Naive thymus-derived CD4-positive, alpha-beta T cell (primary cell): ENCODE measurements at places on chromosomes 5 and 9.

- DNase-seq: no peak
Measured at GRCh38 chr5:75468593-75468992, 42.8 kb downstream of the CERT1 start.

GRCh38 chr5:173963867-173964441 lies 25.0 kb upstream of the C5orf47 start:
- DNase-seq: peak; percentile 72

DNA sequence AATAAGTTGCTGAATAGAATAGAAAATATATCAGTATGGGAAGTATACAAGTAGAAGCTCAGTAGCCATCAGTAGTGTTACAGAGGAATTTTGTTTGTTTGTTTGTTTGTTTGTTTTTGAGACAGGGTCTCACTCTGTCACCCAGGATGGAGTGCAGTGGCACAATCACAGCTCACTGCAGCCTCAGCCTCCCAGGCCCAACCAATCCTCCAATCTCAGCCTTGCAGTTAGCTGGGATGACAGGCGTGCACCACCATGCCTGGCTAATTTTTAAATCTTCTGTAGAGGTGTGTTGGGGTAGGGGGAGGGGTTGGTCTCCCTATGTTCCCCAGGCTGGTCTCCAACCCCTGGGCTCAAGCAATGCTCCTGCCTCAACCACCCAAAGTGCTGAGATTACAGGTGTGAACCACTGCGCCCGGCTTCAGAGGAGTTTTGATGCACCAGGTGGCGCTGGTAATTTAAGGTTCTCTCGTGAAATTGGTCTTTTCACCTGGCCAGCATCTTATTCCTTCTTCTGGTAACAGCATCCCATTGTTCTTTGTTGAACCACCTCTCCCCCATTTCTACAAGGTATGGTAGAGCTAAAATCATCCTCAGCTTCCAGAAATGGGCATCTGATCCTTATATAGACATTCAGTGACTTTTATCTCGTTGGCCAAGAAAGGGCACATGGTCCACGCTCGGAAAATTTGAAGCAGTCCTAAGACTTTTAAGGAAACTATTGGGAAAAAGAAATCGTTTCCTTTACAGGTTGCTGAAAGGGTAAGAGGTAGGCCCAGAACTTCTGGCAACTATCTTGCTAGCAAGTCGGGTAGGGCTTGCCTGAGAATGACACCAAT lies 157.1 kb downstream of the ARRDC3 start:
- peak; percentile 57 for DNase-seq

- no peak for DNase-seq
Measured at GRCh38 chr5:106525438-106525837, 1145.3 kb downstream of the EFNA5 start.

DNA sequence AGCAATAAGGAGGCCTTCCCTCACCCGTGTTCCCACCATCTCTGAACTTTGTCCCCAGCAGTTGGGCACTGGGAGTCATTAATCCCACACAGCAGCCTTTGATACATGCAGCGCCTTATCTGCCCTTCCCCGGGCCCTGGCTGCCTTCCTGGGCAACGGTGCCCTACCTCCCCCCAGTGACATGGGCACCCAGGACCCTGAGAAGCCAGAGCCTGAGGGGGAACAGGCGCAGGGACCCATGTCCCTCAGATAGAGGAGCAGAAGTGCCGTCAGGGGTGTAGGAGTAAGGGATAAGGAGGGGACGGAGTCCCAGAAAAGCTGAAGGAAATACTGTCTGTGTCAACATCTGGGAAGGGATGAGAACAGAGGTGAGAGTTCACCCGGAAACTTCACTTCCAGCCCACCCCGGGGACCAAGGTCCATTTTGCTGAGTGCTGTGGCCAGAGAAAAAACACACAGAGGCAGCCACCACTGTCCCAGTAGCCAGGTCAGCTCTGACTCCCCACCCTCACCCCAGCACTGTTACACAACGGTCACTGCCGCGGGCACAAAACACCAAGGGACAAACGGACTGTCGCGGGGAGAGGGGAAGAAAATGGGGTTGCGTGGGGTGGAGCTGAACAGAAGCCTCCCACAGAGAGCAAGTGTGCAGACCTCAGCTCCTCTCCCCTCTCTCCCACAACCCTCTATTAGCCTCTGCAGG lies 3.8 kb downstream of the PCDH1 start:
- no peak for DNase-seq

DNA sequence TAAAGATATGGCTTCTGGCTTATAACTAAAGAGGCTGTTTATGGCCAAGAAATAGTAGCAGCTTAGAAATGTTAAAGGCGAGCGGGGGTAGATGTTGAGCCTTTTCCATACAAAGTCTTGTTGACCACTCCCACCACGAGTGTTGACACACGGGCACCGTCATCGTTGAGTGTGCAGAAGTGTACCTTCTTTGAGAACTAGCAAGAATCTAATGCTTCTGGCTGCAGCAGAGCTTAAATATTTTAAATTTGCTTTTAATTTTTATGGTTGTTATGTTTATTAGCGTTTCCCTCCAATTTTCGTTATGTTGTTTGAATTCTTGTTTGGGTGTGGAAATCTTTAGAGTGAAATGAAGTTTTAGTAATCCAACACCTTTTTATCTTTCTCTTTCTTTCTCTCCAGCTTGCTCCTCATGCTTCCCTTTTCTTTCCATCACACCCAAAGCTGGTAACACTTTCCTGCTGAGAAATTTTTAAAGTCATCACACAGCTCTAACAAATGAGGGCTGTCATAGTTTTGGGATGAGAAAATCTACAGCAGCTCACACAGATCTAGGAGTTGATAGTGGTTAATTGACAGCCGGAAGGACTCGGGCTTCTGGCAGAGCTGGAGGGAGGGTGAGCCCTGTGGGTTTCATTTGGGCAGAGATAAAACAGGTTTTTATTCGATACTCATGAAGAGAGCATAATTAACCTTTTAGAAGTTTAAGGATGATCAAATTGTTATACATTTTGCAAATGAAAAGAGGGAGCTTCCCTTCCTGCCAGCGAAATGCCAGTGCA lies 120.1 kb upstream of the ZNF608 start:
- no peak for DNase-seq

- no peak for DNase-seq
Measured at GRCh38 chr9:99146574-99146973, 41.7 kb downstream of the TGFBR1 start.

- DNase-seq: no peak
Measured at GRCh38 chr9:27527702-27528075, 1.9 kb downstream of the MOB3B start.

- DNase-seq: no peak
Measured at GRCh38 chr5:132371603-132371994, 2.1 kb downstream of the SLC22A5 start.

DNA sequence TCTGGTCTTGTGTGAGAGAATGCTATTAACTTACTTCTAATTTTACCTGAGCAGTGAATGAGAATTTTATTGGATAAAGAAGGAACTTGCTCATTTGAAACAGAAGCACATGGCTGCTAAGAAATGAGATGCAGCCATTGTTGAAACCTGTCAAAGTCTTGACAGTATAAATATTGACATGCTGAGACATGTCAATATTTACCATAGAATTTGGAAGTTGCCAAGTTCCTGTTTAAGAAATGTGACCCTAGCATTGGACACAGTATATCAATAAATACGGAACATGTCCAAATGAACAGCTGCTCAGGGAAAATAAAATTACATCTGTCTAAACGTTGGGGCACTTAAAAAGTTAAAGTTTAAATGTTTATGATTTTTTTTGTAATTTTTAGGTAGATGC lies 7.8 kb downstream of the XRCC4 start:
- no peak for DNase-seq

GRCh38 chr5:28328681-28329080 lies 1290.3 kb upstream of the CDH9 start:
- no peak for DNase-seq

- no peak for DNase-seq
Measured at GRCh38 chr5:41508186-41508585, 2.2 kb downstream of the PLCXD3 start.

DNA sequence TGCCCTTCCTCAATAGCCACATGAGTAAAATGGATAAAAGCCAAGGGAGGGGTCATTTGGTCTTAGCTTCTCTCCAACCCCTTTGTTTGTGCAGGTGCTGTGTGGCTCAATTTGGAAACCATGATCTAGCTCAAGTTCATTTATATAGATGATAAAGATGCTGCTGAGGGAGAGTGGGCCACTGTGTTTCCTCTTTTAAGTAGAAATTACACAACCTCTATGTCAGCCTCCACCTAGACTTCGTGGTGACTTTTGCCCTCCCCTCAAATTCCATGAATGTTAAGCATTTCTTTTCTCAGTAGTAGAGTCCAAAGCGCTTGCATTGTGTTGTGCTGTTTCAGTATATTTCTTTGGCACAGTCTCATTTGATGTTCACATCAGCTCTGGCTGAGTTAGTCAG lies 241.4 kb downstream of the ARHGAP26 start:
- DNase-seq: no peak

GRCh38 chr5:56369361-56369811 lies 136.3 kb upstream of the ANKRD55 start:
- no peak for DNase-seq

DNA sequence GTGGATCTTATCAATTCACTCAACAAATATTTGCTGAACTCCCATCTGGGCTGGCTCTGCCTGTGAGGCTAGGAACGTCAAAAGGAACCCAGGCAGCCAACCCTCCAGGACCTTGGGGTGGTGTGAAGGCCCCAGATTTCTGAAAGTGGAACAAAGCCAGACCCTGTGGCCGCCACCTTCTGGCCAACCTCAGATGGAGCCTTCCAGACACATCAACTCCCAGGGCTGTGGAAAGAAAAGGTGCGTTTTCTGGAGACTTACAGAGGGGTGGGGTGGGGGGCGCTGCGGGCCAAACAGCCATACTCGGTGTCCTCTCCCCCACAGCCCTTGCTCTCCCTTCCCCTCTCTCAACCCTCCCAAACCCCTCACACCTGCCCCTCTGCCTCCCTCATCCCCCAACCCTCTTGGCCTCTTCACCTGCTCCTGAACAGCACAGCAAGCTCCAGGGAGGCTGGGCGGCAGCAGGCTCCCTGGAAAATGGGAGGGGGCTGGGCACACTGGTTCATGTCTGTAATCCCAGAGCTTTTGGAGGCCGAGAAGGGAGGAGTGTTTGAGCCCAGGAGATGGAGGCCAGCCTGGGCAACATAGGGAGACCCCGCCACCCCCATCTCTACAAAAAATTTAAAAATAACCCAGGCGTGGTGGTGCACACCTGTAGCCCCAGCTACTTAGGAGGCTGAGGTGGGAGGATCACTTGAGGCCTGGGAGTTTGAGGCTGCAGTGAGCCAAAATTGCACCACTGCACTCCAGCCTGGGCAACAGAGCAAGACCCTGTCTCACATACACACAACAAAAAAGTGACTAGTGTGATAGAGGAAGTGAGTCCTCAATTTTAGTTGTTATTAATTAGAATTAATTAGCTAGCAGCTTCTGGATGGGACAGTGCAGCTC lies 45.0 kb upstream of the PRRC2B start:
- DNase-seq: no peak

GRCh38 chr5:153168241-153168640 lies 322.2 kb upstream of the GRIA1 start:
- DNase-seq: no peak

DNA sequence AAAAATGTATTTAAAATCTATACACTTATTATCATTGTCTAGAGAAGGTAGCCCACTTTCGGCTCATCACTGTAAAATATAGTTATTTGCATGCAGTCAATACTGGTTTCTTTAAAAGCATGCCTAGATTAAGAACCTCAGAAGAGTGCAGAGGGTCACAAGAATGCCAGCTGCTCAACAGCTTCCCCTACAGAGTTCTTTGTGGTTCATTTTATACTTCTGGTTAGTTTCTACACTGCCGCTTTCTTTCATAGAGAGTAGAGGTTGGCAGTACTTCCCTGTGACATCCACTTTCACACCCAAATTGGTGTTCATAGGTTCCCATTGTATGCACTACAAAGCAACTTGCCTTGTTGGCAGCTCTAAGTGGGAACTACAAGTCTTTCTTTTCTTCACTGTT lies 137.3 kb downstream of the KIAA0825 start:
- DNase-seq: no peak

DNA sequence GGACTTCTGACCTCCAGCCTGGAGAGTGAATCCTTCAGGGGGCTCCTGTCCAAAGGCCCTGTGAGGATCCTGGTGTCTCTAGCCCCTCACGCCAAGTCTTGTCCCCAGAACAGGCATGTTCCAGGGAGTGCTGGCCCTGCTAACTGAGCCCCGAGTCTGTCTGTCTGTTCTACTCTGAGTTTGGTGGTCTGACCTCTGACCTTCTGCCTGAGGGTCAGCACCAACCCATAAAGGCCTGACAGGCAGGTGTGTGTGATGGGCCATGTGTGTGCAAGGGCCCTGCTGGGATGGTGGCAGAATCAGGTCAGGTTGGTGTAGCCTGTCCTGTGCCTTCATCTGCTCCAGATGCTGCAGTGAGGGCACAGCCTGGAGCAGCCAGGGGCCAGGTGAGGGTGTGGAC lies 46.3 kb downstream of the PHF2 start:
- no peak for DNase-seq

- DNase-seq: no peak
Measured at GRCh38 chr9:98532574-98532973, 176.2 kb downstream of the GABBR2 start.

GRCh38 chr5:82786748-82787147 lies 290.4 kb downstream of the TMEM167A start:
- DNase-seq: no peak

- no peak for DNase-seq
Measured at GRCh38 chr5:134965271-134965825, 2.4 kb upstream of the CATSPER3 start.

DNA sequence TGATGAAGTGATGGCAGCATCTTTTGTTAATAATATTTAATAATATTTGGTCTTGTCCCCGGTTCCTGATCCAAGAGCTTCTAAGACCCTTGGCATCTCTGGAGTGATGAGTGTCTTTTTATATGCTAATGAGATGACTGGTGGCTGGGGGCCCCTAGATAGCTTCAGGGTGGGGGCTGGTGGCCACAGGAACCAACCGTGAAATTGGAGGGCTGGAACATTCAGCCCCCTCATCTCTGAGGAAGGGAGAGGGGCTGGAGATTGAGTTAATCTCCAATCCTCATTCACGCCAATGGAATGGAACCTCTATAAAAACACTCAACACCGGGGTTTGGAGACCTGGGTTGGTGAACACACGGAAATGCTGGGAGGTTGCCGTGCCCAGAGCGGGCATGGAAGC lies 78.2 kb upstream of the RAPGEF1 start:
- no peak for DNase-seq

- no peak for DNase-seq
Measured at GRCh38 chr5:39192450-39193160, 26.8 kb downstream of the FYB1 start.

GRCh38 chr9:135093111-135093510 lies 5.6 kb downstream of the OLFM1 start:
- DNase-seq: no peak

DNA sequence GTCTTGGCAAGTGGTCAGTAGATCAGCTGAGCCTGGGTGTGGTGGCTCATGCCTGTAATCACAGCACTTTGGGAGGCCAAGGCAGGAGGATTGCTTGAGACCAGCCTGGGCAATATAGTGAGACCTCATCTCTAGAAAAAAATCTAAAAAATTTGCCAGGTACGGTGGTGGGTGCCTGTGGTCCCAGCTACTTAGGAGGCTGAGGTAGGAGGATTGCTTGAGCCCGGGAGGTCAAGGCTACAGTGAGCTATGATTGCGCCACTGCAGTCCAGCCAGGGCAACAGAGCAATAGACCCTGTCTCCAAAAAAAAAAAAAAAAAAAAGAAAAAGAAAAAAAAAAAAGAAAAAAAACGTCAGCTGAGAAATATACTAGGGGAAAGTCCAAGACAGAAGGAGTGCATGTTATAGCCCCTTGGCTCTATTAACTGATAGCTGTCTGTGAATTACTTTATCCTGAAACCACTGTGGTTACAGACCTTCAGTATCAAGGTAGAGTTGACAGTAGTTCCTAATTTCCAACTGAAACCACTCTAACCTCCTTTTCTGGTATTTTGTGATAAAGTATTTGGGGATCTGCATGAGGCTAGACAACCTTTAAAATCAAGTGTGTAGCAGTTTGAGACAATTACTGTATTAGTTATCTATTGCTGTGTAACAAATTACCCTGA lies 2.3 kb upstream of the INIP start:
- DNase-seq: no peak
